Esophagus squamous epithelium (tissue), 5 donors: ENCODE measurements at places on chromosomes 16 and 17.

DNA sequence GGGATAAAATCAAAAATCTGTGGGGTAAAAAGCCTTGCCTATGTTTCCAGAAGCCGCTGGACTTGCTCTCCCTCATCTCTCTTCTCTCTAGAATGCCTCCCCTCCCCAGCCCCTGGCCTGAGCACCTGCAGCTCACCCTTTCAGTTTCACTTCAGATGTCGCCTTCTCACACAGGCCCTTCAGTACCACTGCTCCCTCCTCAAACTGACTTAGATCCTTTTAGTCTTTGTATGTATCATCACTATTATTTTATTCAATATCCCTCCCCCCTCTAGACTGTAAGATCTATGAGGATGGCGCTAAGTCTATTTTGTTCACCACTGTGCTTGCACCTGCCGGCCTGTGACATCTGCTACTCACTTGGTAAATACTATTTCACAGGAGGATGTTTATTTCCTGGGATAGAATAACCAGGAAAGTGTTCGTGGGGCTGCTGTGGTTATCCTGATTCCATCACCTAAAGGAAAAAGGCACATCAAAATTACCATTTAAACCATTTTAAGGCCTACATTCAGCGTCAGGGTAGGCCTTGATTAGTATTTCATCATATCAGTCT, 122.3 kb downstream of the MRTFB start:
- H3K36me3 ChIP-seq: no peaks in the 10 kb centered on the region
- H3K27me3 ChIP-seq: no peaks in the 10 kb centered on the region
- H3K4me1 ChIP-seq: no peaks in the 10 kb centered on the region
- H3K27ac ChIP-seq: peak overlapping the region; percentile 16
- DNase-seq: no peak

DNA sequence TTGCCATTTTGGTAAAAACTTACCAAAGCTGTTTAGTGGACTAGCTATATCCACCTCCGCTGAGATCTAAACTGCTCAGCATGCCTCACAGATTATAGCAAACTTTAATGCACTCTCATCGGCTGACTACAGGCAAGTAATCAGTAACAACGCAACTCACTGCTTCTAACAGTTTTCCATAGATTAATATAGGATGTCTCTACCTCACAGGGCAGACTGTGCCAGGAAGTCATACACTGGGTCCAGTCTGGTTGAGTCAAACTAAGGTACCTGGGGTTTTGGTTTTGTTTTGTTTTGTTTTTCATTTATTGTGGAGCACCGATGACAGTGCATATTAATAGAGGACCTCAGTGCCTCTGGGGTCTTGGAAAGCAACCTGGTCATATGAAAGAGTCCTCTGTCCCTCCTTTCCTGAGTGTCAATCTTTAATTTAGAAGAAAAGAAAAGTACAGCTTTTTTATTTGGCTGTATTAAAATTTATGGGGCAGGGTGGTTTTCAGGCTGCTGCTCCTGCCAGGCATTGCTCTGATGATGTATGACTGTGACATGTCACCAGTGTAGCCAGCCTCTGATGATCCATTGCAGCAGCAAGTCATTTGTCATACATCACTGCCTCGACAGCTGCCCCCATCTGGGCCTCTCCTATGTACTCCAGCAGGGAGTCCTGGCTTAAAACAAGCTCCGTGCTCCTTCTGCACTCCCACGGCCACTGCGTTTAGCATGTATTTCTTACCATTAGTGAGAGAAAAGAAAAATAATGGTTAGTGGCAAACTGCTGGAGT, 854.1 kb downstream of the KCNJ2 start:
- no peak for DNase-seq
- H3K27me3 ChIP-seq: no peaks in the 10 kb centered on the region
- no peak overlapping the region for H3K27ac ChIP-seq

- H3K4me3 ChIP-seq: no peak overlapping the region
- H3K27ac ChIP-seq: no peak overlapping the region
- H3K36me3 ChIP-seq: no peaks in the 10 kb centered on the region
- no peaks in the 10 kb centered on the region for H3K4me1 ChIP-seq
Observed at GRCh38 chr16:55947366-55947765, 72.2 kb upstream of the CES5A start.

DNA sequence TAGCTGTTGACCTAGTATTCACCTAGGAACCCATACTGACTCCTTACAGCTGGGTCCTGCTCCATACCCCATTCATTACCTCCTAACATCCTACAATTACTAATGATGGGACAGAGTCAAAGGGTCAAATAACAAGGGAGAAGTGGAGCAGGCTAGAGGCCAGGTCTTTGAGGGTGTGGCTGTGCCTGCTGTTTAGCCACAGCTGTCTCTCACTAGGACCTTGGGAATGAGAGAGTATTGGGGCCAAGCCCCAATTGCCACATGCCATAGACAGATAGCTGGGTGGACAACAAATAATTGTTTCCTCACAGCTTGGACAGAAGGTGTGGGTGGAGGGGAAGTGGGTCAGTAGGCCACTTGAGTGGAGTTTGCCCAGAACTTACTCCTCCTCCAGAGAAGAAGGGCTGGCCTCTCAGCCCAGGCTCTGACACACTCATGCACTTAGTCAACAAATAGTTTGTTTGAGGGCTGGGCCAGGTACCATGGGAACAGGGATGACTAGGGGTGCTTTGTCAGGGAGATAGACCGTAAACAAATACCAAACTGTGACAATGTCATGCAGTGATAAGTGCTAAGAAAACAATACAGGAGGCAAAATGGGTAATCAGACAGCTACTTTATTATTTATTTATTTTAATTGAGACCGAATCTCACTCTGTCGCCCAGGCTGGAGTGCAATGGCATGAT, 10.2 kb upstream of the CENPT start:
- peak overlapping the region; percentile 87 for H3K27ac ChIP-seq
- no peaks in the 10 kb centered on the region for H3K36me3 ChIP-seq
- H3K27me3 ChIP-seq: no peaks in the 10 kb centered on the region

- no peaks in the 10 kb centered on the region for H3K4me1 ChIP-seq
- no peak overlapping the region for H3K27ac ChIP-seq
- H3K27me3 ChIP-seq: no peaks in the 10 kb centered on the region
- no peaks in the 10 kb centered on the region for H3K36me3 ChIP-seq
- H3K4me3 ChIP-seq: no peak overlapping the region
Observed at GRCh38 chr17:66567234-66568170, 265.1 kb downstream of the PRKCA start.

- H3K27ac ChIP-seq: no peak overlapping the region
- no peak overlapping the region for H3K4me3 ChIP-seq
- no peaks in the 10 kb centered on the region for H3K4me1 ChIP-seq
- H3K27me3 ChIP-seq: no peaks in the 10 kb centered on the region
Observed at GRCh38 chr16:88713568-88714419, 7.5 kb downstream of the CTU2 start.

DNA sequence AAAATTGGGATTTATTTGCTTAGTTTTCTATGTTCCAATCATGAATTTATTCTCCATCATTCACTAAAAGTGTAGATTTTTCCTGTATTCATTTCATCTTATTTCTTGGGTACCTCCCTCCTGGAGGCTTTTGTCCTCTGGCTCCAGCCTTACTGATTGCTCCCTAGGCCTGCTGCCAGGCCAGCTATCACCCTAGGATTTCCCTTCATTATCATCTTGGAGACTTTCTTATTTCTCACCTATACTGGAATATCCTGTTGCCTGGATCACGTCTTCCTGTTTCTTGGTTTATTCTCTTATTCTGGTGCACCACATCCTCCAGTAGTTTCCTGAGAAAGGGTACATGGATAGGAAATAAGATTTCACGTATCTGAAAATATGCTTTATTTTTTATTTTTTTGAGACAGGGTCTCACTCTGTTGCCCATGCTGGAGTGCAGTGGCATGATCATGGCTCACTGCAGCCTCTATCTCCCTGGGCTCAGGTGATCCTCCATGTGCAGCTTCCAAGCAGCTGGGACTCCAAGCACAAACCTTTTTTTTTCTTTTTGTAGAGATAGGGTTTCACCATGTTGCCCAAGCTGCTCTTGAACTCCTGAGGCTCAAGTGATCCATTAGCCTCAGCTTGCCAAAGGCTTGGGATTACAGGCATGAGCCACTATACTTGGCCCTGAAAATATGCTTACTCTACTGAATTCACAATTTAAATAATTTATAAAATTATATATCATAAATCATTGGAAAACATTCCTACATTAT, 13.3 kb upstream of the KPNB1 start:
- no peak for DNase-seq
- H3K4me1 ChIP-seq: no peaks in the 10 kb centered on the region
- H3K27me3 ChIP-seq: no peaks in the 10 kb centered on the region
- no peak overlapping the region for H3K4me3 ChIP-seq
- no peak overlapping the region for H3K27ac ChIP-seq

DNA sequence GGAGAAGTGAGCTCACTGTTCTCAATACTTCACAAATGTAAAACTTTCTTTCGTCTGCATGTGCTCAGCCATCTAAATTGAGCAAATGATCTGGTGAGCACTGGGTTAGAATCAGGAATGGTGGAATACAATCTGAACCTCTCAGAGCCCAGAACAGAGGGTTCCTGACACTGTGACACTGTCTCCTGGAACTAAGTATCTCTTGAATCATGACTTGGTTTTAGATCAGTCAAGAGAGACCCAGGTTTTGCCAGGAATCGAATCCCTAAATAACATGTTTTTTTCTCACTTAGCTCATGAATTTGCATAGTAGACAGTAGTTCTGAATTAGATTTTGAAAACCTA, 49.3 kb downstream of the SF3B3 start:
- H3K4me3 ChIP-seq: no peak overlapping the region
- H3K4me1 ChIP-seq: no peaks in the 10 kb centered on the region
- peak overlapping the region; percentile 67 for H3K27ac ChIP-seq
- H3K36me3 ChIP-seq: peaks cover 76% of the 10 kb centered on the region
- no peaks in the 10 kb centered on the region for H3K27me3 ChIP-seq

DNA sequence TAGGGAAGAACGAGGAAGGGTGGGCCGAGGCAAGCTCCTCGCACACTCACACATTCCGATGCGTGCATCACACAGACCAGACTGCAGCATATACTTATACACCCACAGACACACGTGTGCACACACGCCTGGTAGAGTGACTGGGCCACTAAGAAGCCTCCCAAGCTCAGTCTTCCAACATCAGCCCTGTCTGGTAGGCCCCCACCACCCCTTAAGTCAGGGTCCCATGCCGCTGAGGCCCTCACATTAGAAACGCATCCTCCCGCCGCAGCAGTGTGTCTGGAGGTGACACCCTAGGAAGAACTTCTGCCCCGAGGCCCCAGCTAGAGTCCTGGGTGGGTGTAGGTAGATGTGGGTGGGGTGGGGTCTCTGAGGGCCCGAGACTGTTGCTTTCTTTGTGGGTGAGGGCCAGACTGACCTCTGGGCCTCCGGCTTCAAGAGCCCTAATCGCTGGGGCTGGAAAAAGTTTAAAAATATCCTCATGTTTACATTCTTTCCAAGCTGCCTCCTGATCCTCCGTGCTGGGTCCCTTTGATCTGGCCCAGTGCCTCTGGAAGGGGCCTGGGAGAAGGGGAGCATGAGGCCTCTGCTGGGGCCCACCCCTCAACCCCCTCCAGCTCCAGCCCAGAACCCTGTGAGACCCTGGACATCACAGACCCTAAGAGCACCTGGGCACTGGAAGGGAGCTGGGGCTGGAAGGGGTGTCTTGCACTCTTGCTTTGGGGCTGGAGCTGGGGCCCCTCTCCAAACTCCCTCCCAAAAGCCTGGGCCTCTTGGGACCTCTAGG, 13.6 kb downstream of the CDH16 start:
- no peaks in the 10 kb centered on the region for H3K36me3 ChIP-seq
- peak overlapping the region; percentile 93 for H3K27ac ChIP-seq
- no peaks in the 10 kb centered on the region for H3K27me3 ChIP-seq
- no peak overlapping the region for H3K4me3 ChIP-seq
- H3K4me1 ChIP-seq: peaks cover 56% of the 10 kb centered on the region

- no peaks in the 10 kb centered on the region for H3K4me1 ChIP-seq
- H3K4me3 ChIP-seq: no peak overlapping the region
- no peaks in the 10 kb centered on the region for H3K27me3 ChIP-seq
- no peak for DNase-seq
- no peak overlapping the region for H3K27ac ChIP-seq
- no peaks in the 10 kb centered on the region for H3K36me3 ChIP-seq
Observed at GRCh38 chr17:28182559-28182958, 136.4 kb upstream of the TMEM97 start.

GRCh38 chr17:61444831-61445230, 7.4 kb upstream of the TBX4 start:
- no peak overlapping the region for H3K4me3 ChIP-seq
- peaks cover 4% of the 10 kb centered on the region for H3K4me1 ChIP-seq
- H3K27me3 ChIP-seq: no peaks in the 10 kb centered on the region
- no peak overlapping the region for H3K27ac ChIP-seq

DNA sequence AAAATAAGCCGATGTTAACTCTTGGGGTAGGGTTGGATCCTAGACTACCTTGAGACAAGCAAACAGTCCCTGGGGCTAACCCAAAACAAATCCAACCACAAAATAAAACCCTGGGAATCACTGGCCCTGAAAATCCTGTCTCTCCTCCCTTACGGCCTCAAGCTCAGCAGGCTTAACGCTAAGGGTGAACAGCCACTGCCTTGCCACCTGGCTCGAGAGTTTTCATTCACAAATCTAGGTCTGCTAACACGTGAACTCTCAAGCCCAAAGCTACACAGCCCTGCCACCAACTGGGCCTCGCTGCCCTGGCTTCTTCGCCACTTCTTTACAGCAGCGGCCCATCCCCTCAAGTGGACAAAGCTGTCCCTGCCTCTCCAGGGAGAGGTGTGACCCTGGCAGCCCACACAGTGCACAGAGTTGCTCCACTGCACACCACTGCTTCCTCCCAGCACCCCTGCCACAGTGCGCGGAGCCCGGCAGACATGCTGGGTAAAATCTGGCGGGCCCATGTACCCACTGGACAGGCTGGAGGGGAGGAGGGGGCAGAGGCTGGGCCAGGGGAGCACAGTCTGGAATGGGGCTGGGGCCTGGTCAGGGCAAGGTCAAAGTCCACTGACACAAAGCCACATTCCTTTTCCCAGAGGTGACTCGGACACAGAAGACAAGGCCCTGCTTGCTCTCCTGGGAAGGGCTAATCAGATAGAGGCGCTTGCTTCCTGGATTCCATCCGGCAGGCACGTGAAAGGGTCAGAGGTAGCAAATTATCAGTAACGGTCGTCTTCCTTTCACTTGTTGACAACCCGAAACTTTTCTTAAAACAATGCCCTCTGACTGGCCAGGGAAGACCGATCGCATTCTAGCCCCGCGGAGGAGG, 996 bp downstream of the PCYT2 start:
- no peak for DNase-seq
- H3K4me3 ChIP-seq: peak overlapping the region; percentile 71
- peaks cover 19% of the 10 kb centered on the region for H3K4me1 ChIP-seq
- H3K27ac ChIP-seq: peak overlapping the region; percentile 90
- H3K27me3 ChIP-seq: no peaks in the 10 kb centered on the region

- no peak overlapping the region for H3K4me3 ChIP-seq
- H3K27me3 ChIP-seq: no peaks in the 10 kb centered on the region
- H3K36me3 ChIP-seq: no peaks in the 10 kb centered on the region
- H3K27ac ChIP-seq: no peak overlapping the region
Observed at GRCh38 chr17:72536788-72537187, 416.0 kb downstream of the SOX9 start.

GRCh38 chr16:86809458-86809955, 231.2 kb downstream of the FOXL1 start:
- H3K27ac ChIP-seq: no peak overlapping the region
- DNase-seq: no peak
- no peaks in the 10 kb centered on the region for H3K27me3 ChIP-seq

GRCh38 chr17:50963139-50963538, 97.0 kb upstream of the TOB1 start:
- H3K4me1 ChIP-seq: no peaks in the 10 kb centered on the region
- H3K4me3 ChIP-seq: no peak overlapping the region
- DNase-seq: no peak
- H3K27ac ChIP-seq: no peak overlapping the region
